Activated CD4-positive, alpha-beta T cell treated with anti-CD3 and anti-CD28 coated beads, Interleukin-2, amount 50 U/mL, for 16 hours (primary cell): ENCODE measurements at places on chromosomes 3 and 15.

GRCh38 chr3:93843981-93844380 is 129.7 kb downstream of the PROS1 start:
- no peak for DNase-seq

DNA sequence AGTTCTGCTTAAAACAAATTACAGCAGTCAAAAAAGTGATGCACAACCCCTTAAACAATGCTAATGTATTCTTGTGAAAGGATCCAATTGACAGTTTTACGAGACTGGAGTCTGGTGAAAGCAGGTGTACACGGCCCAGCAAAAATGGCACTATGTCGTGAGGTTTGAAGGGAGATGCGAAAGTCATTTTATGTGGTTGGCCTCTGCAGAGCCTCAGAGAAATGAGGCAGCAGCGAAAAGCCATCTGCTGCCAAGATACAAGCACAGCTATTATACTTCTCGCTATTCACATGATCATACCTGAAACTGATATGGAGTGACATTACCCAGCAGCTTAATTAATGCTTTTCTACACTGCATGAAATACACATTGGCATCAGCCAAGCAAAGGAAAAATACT is 36.4 kb downstream of the MECOM start:
- DNase-seq: no peak

GRCh38 chr3:65915477-65915876 is 123.2 kb downstream of the MAGI1 start:
- no peak for DNase-seq

- no peak for DNase-seq
These were observed 16.1 kb upstream of the RARRES1 start for GRCh38 chr3:158748237-158748828.

DNA sequence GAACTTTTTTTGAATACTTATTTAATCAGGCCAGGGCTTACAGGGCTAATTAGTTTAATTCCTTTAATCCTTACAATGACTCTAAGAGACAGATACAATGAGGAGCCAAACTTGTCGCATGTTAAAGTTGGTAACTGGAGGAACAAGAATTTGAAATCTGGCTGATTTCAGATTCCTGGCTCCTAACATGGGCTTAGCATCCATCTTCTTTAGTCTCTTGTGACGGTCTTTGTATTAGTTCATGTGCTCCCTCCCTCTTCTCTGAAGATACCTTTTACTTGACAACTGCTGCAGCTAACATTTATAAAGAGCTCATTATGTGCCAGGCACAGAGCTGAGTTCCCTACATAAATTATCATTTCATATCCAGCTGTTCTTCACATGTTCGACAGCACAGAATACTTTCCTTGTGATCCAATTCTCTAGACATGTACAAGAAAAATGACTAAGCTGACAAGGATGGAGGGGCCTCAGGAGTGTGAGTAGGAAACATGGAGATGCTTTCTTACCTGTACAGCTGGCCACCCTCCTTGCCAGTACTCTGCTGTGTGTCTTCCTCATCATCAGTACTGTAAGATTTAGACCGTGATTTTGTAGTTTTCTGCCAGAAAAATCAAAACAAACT is 206.8 kb upstream of the STRIT1 start:
- DNase-seq: no peak

GRCh38 chr15:91882858-91883586 is 29.5 kb downstream of the SLCO3A1 start:
- no peak for DNase-seq

GRCh38 chr3:49813497-49814174 is at the start of gene UBA7:
Gene UBA7 (minus strand): TSS chr3:49813953. CDS start chr3:49813787, 166 bp downstream.
- peak; percentile 30 for DNase-seq

DNA sequence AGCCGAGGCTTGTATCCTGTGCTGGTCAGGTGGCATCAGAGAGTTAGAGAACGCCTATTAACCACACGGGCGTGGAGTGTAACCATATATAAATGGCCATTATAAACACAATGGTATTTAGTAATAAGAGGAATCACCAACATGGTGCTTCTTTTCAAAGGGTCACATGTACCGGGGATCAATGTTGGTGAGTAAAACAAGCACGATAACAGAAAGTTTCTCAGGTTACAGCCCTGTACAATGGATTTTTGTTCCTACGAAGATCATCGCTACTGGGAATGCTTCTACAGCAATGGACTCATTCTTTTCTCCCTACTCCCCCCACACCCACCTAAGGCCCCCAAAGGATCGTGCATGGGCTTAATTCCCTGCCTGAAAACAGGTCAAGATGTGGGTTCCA is 42.5 kb downstream of the MEIS2 start:
- DNase-seq: no peak

- DNase-seq: no peak
These were observed 449.1 kb downstream of the IL5RA start for GRCh38 chr3:2661078-2661477.

- no peak for DNase-seq
These were observed 47.1 kb downstream of the HRH1 start for GRCh38 chr3:11201251-11202019.

DNA sequence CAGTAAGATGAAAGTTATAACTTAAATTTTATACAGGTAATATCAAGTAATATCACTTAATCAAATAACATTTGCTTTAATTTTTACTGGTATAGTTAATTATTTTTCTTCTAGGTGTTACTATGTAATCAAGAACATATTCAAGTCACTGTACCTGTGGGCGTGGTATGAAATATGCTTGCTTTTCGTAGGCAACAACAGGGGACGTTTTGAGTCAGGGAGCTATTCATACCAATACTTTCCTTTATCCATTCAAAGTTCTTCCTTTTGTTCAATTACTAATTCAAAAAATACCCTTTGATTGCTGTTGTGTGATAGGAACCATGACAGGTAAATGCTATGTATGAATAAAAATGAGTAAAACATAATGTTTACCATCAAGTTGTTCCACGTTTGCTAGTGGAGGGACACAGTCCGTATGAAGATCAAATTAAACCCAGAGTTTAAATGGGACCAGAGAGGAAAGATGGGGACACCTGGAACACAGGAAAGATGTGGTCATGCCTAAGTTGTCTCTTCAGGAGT is 654.0 kb upstream of the KCNMB2 start:
- peak; percentile 54 for DNase-seq

DNA sequence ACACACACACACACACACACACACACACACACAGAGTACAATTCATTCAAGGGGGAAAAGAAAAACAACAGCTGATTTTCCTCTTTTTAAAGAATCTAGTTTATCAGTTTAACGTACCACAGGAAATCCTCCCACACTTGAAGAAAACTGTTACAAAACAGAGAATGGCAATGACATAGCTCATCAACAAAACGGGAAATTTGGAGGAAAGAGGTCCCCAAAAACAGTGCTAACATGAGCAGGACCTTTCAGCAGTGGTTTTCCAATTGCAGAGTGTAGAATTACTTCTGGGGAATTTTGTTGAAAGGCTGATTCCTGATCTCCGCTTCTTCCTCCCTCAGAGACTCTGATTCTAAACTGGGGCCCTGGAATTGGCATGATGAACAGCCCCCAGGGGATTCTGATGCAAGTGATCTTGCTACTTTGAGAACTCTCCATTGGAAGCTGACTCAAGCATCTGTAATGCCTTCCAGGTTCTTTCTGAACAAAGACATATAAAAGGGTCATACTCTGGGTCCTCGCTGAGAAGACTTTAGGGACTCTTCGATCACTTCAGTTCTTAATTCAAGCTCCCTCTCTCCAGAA is 442.6 kb upstream of the PROK2 start:
- no peak for DNase-seq

DNA sequence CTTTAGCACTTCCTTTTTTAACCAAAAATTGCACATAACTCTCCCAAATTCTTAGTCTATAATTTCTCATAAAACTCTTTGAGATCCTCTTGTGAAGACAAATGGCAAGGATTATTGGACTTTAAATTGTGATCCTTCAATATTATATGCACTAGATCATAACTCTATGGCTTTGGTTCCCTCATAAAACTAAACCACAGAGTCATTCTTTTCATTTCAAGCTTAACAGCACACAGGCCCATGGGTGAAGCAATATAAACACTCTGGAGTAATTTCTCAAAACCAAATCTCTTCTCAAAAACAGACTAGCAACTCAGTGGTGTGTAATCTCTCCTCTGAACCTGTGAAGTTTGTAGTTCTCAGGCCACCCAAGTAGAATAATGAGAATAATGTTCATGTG is 171.0 kb upstream of the NECTIN3 start:
- no peak for DNase-seq

- no peak for DNase-seq
These were observed 14.6 kb upstream of the RPS17 start for GRCh38 chr15:82554849-82555248.

GRCh38 chr3:30658328-30659052 is 52.1 kb downstream of the TGFBR2 start:
- peak; percentile 90 for DNase-seq

- no peak for DNase-seq
These were observed 3.6 kb downstream of the PLIN1 start for GRCh38 chr15:89675606-89676005.

DNA sequence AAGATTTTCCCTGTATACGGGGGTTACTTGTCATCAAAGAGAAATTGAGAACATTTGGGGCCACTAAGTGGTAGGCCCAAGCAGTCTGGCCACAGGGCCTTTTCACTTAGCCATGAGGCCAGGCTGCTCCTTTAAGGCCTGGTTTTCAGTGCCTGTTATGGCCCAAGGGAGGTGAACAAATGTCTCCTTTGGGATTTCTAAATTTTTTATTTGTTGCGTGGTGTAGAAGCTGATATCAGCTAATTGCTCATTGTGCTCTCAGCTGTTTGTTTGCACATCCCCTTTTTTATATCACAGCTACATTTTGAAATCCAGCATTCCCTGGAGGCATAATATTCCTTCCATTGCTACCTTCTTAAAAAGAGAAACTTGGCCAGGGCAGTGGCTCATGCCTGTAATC is 48.5 kb downstream of the RLBP1 start:
- no peak for DNase-seq

GRCh38 chr3:105538483-105538882 is 171.8 kb downstream of the ALCAM start:
- DNase-seq: no peak

GRCh38 chr3:136984837-136985236 is 27.1 kb downstream of the IL20RB start:
- DNase-seq: no peak
